ENCODE measurements at places on chromosomes 5 and 9. TPM values are rescaled to one million over a fixed set of nuclear protein-coding genes. Genes with fewer than 3 reads are reported as not detected.

DNA sequence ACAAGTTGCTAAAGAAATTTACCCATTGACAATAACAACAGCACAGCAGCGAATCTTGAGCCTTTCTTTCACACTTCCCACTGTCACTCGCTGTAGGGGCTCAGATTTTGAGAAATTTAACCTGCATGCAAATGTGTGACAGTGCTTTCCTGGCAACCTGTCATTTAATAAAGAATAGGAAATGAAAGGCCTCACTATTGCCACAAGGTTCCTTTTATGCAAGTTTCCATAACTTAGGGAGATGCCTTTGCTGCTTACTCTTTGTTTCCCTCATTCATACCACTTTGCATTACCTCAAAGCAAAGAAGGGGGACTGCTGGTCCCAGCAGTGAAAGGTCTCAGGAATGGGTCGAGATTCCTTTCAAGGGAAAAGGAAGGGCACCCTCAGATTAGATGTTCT is 49.5 kb downstream of the PTCD2 start:
- no peak overlapping the region for H3K4me3 ChIP-seq
- no peak for DNase-seq
- no peak overlapping the region for H3K27ac ChIP-seq
- H3K4me1 ChIP-seq, result peaks cover 14% of the 10 kb centered on the region
- H3K27me3 ChIP-seq, result no peaks in the 10 kb centered on the region

- H3K27me3 ChIP-seq, result no peaks in the 10 kb centered on the region
- H3K36me3 ChIP-seq, result no peaks in the 10 kb centered on the region
- peaks cover 9% of the 10 kb centered on the region for H3K4me1 ChIP-seq
- H3K27ac ChIP-seq, result no peak overlapping the region
- DNase-seq, result no peak
These were observed 446.0 kb downstream of the ISL1 start for GRCh38 chr5:51829230-51829629.

GRCh38 chr5:91864962-91865361 is 481.8 kb upstream of the ARRDC3 start:
- no peaks in the 10 kb centered on the region for H3K27me3 ChIP-seq
- H3K4me1 ChIP-seq, result no peaks in the 10 kb centered on the region
- no peak overlapping the region for H3K27ac ChIP-seq
- H3K4me3 ChIP-seq, result no peak overlapping the region
- no peak for DNase-seq

KCTD16 gene
- not detected for total RNA-seq

SPATA31E1 gene
- not detected for total RNA-seq

Data from suprapubic skin (tissue), 4 donors.